SW 1271 (cell line): ENCODE measurements at places on chromosomes 6 and 20.

GRCh38 chr6:7841781-7842468, 68.7 kb downstream of the TXNDC5 start:
- DNase-seq: no peak

GRCh38 chr6:161417717-161418462, 144.0 kb upstream of the AGPAT4 start:
- no peak for DNase-seq

DNA sequence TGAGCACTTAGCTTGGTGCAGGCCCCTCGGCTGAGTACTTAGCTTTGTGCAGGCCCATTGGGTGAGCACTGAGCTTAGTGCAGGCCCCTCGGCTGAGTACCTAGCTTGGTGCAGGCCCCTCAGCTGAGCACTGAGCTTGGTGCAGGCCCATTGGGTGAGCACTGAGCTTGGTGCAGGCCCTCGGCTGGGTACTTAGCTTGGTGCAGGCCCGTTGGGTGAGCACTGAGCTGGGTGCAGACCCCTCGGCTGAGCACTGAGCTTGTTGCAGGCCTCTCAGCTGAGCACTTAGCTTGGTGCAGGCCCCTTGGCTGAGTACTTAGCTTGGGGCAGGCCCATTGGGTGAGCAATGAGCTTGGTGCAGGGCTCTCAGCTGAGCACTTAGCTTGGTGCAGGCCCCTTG, 387.1 kb downstream of the THBS2 start:
- no peak for DNase-seq

DNA sequence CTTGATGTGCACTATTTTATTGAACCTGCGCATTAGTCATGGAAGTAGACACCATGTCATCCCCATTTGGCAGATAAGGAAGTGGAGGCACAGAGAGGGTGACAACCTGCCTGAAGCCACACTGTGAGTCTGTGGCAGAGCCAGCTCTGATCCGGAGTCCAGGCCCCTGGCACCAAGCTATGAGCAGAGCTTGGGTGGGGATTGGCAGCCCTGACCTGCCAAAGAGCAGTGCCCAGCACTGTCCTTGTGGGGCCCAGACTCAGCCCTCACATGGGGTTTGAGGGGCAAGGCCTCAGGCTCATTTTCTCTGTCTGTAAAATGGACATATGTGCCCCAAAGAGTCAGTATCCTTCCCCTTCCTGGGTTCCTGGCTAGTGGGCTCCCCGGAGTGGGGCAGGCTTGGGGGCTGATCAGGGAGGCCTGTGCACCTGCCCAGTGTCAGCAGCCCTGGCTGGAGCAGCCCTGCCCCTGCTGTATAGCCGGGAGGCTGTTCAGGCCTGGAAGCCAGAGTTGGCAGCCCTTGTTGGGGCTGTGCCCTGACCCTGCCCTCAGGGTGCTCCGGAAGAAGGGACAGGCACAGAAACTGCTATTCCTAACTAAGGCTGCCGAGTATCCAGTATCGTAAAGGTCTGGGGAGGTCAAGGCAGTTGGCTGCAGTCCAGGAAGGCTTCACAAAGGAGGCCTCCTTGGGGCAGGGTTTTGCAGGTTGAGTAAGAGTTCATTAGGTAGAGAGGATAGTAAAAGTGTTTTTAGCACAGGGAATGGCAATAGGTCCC, 38.7 kb downstream of the TGM2 start:
- DNase-seq: no peak

- no peak for DNase-seq
Measured at GRCh38 chr6:155889410-155889809, 433.8 kb upstream of the NOX3 start.

DNA sequence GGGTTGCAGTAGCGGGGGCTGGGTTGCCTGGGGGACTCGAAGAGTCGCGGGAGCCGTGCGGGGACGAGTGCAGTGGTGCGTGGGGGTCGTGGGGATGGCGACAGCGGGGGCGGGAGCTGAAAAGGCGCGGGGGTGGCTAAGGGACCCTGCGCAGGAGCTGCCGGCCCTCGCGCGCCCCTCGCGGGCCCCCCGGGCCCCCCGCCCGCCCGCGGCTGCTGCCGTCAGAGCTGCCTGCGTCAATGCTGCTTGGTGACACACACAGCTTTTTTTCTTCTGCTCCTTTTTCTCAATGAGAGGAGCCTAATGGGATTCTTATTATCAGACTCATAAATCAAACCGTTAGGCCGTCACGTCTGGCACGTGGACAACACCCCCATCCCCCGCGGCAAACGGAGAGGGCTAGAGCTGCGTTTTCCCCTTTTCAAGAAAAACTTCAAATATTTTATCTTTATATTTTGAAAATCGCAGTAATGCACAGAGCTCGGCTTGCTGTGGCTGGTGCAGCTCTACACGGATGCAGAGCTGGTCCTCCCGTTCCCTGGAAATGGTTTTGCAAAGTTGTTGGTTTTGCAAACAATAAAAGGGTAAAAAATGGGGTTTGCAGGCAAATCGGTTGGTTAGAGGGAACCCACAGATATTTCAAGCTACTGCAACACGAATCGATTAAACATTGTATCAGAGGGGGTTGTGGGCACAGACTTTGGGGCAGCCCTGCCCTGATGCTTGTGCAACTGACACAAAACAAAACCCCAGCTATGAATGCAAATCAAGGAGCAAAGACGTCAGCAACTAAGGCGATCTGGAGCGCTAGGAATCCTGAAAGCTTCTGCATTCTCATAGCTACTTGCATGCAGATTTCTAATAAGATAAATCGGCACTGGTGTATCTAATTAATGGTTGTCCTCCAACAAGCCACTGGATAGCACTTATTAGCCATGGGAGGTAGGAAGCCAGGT, 161.4 kb downstream of the TBXT start:
- DNase-seq: no peak

- DNase-seq: no peak
Measured at GRCh38 chr6:83431545-83432155, 799 bp upstream of the ME1 start.

DNA sequence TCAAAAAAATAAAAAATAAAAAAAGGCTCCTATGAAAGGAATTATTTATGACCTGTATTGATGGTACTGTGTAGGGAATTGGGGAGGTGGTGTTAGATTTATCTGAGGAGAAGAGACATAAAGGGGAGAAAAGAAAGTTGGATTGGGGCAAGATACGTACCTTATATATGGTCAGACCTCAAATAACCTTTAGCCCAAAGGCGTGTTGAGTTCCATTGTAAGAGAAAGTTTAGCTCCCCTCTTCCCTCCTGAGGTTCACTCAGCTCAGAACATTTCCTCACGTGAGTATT, 296.9 kb downstream of the ADGB start:
- no peak for DNase-seq

- DNase-seq: no peak
Measured at GRCh38 chr6:148242180-148242579, 100.5 kb upstream of the SASH1 start.

DNA sequence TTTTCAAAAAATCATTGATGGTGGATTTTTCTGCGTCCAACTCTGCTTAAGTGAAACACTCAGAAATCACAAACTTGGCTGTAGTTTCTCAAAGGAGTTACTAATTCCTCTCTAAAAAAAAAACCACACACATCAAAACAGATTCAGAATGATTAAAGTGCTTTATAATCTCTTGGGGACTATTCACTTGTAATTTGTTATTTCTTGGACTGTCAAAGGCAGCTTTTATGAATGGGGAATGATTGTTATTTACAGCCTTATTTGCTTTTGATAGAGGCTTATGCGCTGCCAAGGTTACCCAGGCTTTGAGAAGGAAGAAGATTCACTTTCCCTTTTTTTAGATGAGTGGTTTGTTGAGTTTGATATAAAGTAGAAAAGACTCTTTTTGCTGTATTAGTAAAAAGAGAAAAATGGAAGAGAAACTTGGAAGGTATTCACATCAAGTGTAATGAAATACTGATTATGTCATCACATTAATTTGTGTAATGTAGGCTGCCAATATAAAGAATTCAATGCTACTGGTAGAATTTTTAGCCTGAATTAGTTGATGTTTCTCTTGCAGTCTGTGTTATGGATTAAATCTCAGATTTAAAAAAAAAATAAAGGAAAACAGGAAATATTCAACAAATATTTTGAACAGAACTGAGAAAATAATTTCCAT, 381.0 kb upstream of the SASH1 start:
- DNase-seq: no peak

DNA sequence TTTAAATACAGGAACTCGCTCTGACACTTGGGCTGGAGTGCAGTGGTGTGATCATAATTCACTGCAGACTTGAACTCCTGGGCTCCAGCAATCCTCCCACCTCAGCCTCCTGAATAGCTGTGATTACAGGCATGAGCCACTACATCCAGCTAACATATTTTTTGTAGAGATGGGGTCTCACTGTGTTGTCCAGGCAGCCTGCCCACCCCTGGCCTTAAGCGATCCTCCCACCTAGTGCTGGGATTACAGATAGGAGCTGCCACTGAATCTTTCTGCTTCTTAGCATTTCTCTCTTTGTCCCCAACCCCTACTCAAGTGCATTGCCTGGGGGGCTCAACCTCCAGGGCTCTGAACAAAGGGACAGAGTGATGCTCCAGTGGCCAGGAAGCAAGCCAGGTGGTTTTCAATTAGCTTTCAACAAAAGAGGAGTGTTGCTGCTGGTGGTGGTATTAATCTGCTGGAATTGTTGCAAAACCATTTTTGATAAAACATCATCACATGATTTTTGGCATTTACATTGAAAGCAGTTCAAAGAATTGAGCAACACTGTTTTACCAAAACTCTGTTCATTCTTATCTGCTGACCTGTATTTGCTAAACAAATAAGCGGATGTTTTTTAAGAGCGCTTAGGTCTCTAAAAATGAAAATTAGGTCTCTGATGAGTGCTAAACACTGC, 40.4 kb upstream of the BPIFA2 start:
- DNase-seq: no peak

- DNase-seq: no peak
Measured at GRCh38 chr20:52219441-52219840, 27.9 kb upstream of the ZFP64 start.

GRCh38 chr20:57990396-57990987, 238.0 kb downstream of the ANKRD60 start:
- no peak for DNase-seq

GRCh38 chr6:90216072-90216977, 80.3 kb downstream of the BACH2 start:
- DNase-seq: no peak

- DNase-seq: no peak
Measured at GRCh38 chr6:88105741-88106340, 58.2 kb downstream of the SPACA1 start.

DNA sequence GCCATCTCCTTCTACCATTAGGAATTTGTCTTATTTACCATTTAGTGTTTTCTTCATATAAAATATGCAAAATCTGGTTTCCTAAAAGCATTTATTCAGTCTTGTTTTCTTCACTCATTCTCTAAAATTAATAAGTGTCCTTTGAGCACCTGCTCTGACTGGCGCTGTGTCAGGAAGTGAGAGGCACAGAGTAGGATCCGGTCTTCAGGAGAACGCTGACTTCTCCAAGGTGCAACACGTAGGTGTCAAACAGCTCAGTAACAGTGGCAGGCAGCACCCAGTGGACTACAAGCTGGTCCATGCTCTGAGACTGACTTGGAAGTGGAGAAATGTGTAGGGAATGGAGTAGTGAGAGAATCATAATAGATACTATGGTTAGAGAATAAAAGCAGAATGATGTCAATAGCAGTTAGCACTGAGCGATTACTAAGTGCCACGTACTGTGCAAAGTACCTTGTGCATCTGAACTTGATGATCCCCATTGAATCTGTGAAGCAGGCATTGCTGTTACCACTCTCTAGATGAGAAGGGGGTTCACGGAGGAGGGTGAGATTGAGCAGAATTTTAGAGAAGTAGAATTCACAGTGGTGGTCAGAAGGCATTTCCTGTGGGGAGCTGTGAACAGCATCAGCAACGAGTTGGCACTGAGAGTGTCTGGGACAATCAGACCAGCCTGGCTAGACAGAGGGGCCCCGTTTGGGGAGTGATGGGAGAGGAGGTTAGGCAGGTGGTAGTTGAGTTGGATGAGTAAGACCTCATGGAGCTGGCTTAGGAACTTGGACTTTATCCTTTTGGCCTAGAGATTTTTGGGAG, 569.8 kb downstream of the QKI start:
- DNase-seq: no peak

DNA sequence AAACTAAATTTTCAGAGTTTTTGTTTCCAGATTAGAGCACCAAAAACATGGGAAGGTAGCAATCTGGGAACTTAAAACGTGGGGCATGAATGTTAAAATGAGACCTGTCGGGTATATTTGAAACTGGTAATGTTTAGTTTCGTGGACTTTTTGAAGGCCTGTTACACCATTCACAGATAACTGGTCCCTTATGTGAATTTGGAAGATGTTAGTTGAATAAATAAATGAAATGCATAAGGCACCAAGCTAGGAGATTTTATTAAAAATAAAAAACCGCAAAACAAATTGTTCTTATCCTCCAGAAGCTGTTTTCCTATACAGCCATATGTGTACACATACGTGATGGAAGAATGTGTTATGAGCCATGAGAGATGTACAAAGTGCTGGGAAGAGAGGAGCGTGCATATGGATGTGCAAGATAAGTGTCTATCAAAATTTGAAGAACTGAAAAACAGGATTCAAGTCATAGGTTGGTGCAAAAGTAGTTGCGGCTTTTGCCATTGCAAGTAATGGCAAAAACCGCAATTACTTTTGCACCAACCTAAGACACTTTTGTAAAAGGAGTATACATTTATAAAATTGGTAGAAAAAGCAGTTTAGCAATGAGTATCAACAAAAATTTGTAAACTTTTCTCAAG, 700 bp upstream of the MCUR1 start:
- no peak for DNase-seq

GRCh38 chr20:53304146-53304545, 289.5 kb downstream of the ZNF217 start:
- no peak for DNase-seq

GRCh38 chr6:109693111-109693510, 2.0 kb downstream of the FIG4 start:
- DNase-seq: no peak

GRCh38 chr6:104940238-104940892, 16.5 kb upstream of the LIN28B start:
- DNase-seq: no peak

DNA sequence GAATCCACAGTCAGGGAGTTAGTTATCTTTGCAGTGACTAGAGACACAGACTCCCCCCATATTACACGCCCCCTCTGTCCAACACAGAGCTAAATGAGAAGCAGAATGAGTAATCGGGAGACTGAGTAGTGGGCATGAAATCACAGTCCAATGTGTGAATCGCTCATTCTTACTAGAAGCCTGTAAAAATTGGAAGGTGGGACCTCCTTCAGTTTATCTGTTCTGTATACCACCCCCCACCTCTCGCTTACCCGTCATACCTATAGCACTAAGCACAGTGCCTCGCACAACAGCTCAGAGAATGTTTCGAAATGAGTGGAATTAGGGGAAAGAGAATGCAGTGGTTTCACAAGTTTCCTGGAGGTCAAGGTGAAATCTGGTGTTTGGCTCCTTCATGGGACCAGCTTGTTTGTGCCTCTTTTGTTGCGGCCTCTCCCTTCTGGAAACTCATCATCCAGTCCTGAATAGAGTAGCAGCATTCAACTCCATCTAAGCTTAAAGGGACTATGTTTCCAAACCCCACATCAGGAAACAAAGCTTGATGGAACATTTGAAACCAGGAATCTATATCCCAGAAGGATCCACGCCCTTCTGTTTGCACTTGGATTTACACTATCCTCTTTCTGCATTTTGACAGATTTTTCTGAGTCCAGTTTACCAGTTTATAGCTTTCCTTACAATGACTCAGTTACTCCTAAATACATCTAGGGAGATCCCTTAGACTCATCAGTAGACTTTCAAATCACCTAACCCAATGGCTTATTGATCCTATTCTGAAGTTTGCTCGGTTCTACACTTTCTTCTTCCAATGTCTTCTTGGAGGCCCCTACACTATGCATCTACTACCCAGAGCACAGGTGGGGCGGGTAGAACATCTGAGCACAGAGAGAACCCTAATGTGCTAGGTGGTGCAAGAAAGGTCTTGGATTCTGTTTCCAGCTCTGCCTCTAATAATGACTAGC, 59.2 kb upstream of the PIM1 start:
- no peak for DNase-seq
